Activated CD4-positive, alpha-beta T cell treated with anti-CD3 and anti-CD28 coated beads, Interleukin-2, amount 10 ng/mL, durations not matched to agents 24 days and 14 days (primary cell): ENCODE measurements at places on chromosomes 6 and 20. TPM values are rescaled to one million over a fixed set of nuclear protein-coding genes. Genes with fewer than 3 reads are reported as not detected.

The DEFB124 gene
- total RNA-seq = not detected in 2 replicates

The SRC gene
- total RNA-seq = 3.6 and 5.4 TPM in 2 replicates

DNA sequence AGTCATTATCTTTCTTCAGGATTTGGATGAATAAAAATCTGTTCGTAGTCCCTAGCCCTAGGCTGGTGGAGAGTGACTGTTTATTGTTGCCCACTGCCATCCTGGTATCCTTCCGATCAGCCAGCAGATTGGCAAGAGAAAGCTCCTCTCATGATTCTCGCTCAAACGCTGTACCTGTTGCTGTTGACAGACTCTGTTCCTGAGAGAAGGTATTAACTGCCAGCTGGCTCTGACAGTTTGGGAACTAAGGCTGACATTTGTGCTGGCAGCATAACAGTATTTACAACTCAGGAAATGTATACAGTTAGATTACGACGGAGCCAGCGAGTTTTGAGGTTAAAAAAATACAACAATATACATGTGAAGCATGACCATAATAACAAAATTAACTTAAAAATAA, 674.5 kb downstream of the PRKN start:
- DNase-seq = no peak

GRCh38 chr6:21713481-21713880, 119.9 kb downstream of the SOX4 start:
- no peak for DNase-seq
